ENCODE measurements at places on chromosomes 6 and 20. TPM values are rescaled to one million over a fixed set of nuclear protein-coding genes. Genes with fewer than 3 reads are reported as not detected.
A peak's percentile ranks its signal among the peaks of the same experiment; 100 is the strongest.

DNA sequence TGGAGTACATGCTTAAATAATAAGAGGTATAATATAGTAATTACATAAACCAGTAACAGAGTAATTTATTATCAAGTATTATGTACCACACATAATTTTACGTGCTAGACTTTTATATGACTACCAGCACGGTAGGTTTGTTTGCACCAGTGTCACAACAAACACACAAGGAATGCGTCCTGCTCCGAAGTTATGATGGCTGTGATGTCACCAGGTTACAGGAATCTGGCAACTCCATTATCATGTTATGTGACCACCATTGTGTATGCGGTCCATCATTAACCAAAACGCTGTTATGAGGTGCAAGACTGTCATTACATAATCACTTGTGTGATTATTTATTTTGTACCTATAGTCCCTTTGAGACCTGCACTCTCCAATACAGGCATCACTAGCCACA, 235.2 kb upstream of the PMEPA1 start:
- no peak for ATAC-seq
- H3K4me3 ChIP-seq: no peak overlapping the region
- H3K27ac ChIP-seq: no peak overlapping the region
- H3K4me1 ChIP-seq: peaks cover 7% of the 10 kb centered on the region
- no peaks in the 10 kb centered on the region for H3K36me3 ChIP-seq

Gene IL17A
- not detected for total RNA-seq

DNA sequence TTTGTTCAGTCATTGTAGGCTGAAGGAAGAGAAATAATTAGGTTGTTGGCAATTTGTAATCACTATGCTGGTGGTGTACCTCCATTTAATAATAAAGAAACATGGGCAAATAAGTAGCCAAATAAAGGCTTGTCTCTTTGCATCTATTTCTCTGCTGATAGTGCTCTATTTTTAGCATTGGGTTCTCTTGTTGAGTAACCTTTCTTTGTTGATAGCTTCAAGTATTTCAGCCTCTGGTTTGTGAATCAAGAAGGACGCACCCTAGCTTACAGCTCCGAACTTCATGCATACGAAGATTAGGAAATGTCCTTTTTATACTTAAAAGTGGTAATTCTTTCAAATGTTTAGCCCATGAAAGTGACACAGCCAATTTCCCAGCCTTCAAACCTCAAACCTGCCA, 2.6 kb downstream of the PPP1R14C start:
- peaks cover 22% of the 10 kb centered on the region for H3K4me1 ChIP-seq
- no peaks in the 10 kb centered on the region for H3K36me3 ChIP-seq
- H3K4me3 ChIP-seq: no peak overlapping the region

Gene HRH3
- not detected for total RNA-seq

Gene NTSR1
- total RNA-seq: 0.22 TPM

Gene DNMT3B
- total RNA-seq: 2.3 TPM

GRCh38 chr6:151324488-151324825, 66.9 kb downstream of the ZBTB2 start:
- H3K36me3 ChIP-seq: no peaks in the 10 kb centered on the region
- H3K27me3 ChIP-seq: no peaks in the 10 kb centered on the region
- H3K27ac ChIP-seq: peak overlapping the region; percentile 73
- peaks cover 36% of the 10 kb centered on the region for H3K4me1 ChIP-seq
- H3K4me3 ChIP-seq: no peak overlapping the region

GRCh38 chr6:46376562-46377061, 114.6 kb downstream of the RCAN2 start:
- ATAC-seq: no peak
- no peak overlapping the region for H3K4me3 ChIP-seq

- H3K4me3 ChIP-seq: no peak overlapping the region
- no peak for ATAC-seq
- no peaks in the 10 kb centered on the region for H3K36me3 ChIP-seq
- no peaks in the 10 kb centered on the region for H3K27me3 ChIP-seq
Measured at GRCh38 chr6:10589429-10589727, 68.2 kb downstream of the GCNT2 start.

DNA sequence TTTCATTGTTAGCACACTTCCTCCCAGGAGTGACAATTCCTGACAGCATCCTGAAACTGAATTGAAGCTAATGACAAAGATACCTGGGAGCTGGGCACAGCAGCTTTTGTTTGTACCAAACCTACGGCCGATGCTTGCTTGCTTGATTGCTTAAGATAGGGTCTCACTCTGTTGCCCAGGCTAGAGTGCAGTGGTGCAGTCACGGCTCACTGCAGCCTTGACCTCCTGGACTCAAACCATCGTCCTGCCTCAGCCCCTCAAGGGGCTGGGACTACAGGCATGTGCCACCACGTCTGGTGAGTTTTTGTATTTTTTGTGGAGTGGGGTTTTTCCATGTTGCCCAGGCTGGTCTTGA, 84.7 kb upstream of the SCP2D1 start:
- H3K27me3 ChIP-seq: no peaks in the 10 kb centered on the region
- no peak overlapping the region for H3K4me3 ChIP-seq
- no peaks in the 10 kb centered on the region for H3K36me3 ChIP-seq
- no peaks in the 10 kb centered on the region for H3K4me1 ChIP-seq
- ATAC-seq: no peak

Gene RNF144B
- total RNA-seq: 13.7 TPM

GRCh38 chr20:51446656-51447055, 95.9 kb downstream of the NFATC2 start:
- H3K36me3 ChIP-seq: no peaks in the 10 kb centered on the region
- H3K4me3 ChIP-seq: no peak overlapping the region
- peak overlapping the region; percentile 81 for H3K27ac ChIP-seq
- peaks cover 51% of the 10 kb centered on the region for H3K4me1 ChIP-seq
- no peaks in the 10 kb centered on the region for H3K27me3 ChIP-seq

Gene CD83
- total RNA-seq: 1.7 TPM

DNA sequence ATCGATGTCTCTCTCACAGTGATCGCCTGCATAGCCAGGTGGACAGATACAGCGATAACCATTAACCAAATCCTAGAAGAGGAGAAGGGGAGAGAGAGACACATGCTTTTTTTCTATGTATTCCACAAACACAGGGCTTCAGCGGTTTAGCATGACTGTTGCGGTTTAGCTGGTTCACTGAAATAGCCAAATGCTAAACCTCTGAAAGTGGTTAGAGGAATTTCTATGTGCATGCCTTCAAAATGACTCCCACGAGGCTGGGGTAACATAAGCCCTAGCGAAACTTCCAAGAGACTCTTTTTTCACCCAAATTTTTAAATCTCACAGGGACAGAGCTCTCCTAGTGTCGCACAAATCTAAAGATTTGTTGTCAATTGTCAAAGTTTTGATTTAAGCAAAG, 25.1 kb downstream of the JAG1 start:
- H3K27ac ChIP-seq: no peak overlapping the region
- peaks cover 40% of the 10 kb centered on the region for H3K4me1 ChIP-seq
- H3K36me3 ChIP-seq: no peaks in the 10 kb centered on the region
- ATAC-seq: no peak
- H3K4me3 ChIP-seq: no peak overlapping the region

Gene RIN2
- total RNA-seq: 58.7 TPM

DNA sequence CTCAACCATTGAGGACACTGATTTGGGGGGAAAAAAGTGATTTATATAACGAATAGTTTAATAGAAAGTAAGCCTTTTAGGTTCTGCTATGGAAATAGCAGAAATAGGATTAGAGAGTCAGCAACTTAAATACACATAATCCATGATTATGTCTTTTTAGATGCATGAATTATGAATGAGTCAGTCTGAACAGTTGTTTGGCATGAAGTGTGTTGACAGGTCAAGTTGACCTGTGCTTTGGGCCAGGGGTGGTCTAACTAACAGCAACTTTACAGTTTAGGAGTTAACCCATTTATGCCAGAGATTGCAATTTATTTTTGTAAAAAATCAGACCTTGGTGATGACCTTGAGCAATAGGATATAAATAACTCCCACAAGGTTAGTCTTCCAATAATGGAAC, 191.3 kb downstream of the MTFR2 start:
- H3K4me3 ChIP-seq: no peak overlapping the region
- ATAC-seq: no peak
- H3K36me3 ChIP-seq: no peaks in the 10 kb centered on the region

Gene GGTLC1
- not detected for total RNA-seq

Gene BIRC7
- total RNA-seq: not detected

DNA sequence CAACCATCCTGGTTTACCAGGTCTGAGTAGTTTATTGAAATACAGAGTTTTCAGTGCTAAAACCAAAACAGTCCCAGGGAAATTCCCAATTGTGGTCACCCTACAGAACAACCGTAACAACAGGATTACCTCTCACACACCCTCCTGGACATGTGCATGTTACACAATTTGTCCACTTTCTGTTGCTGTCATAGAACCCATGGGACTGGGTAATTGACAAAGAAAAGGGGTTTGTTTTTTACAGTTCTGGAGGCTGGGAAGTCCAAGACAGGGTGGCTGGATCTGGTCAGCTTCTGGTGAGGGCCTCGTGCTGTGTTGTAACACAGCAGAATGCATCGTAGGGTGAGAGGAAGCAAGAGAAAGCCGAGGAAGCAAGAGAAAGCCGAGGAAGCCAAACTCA, 9.1 kb upstream of the ADA start:
- H3K27me3 ChIP-seq: peaks cover 8% of the 10 kb centered on the region
- no peak overlapping the region for H3K27ac ChIP-seq
- no peak for ATAC-seq
- no peaks in the 10 kb centered on the region for H3K4me1 ChIP-seq

DNA sequence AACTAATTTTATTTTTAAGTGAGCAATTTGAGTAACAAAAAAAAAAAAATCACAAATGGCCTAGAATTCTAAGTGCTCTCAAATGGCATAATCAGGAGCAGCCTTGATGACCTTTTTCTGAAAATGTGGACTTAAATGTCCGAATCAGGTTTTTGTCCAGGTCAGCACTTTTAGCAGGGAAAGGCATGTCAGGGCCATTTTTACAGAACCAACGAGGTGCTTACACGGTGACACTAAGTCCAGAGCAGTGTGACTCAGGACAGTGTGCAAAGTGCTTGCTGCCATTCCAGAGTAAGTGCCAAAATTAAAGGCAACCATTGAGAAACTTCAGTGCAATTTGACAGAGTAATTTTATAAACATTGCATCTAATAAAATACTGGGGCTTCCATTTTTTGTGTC, 127.8 kb downstream of the KIF16B start:
- no peak overlapping the region for H3K27ac ChIP-seq
- no peaks in the 10 kb centered on the region for H3K36me3 ChIP-seq
- ATAC-seq: no peak
- no peaks in the 10 kb centered on the region for H3K4me1 ChIP-seq
- no peaks in the 10 kb centered on the region for H3K27me3 ChIP-seq
- H3K4me3 ChIP-seq: no peak overlapping the region

GRCh38 chr20:41657655-41658054, 39.5 kb upstream of the CHD6 start:
- no peak overlapping the region for H3K4me3 ChIP-seq
- H3K36me3 ChIP-seq: no peaks in the 10 kb centered on the region
- no peaks in the 10 kb centered on the region for H3K4me1 ChIP-seq
- H3K27me3 ChIP-seq: peaks cover 7% of the 10 kb centered on the region
- no peak overlapping the region for H3K27ac ChIP-seq
- no peak for ATAC-seq

GRCh38 chr20:51969191-51969590, 166.9 kb upstream of the SALL4 start:
- no peaks in the 10 kb centered on the region for H3K4me1 ChIP-seq
- H3K36me3 ChIP-seq: no peaks in the 10 kb centered on the region
- no peak overlapping the region for H3K27ac ChIP-seq
- no peak overlapping the region for H3K4me3 ChIP-seq
- no peak for ATAC-seq

GRCh38 chr6:84576029-84576428, 188.4 kb downstream of the TBX18 start:
- H3K36me3 ChIP-seq: no peaks in the 10 kb centered on the region
- H3K27ac ChIP-seq: no peak overlapping the region
- ATAC-seq: no peak
- H3K4me3 ChIP-seq: no peak overlapping the region

GRCh38 chr6:104003803-104004516, 855.8 kb downstream of the HACE1 start:
- H3K27me3 ChIP-seq: no peaks in the 10 kb centered on the region
- no peak overlapping the region for H3K4me3 ChIP-seq
- H3K27ac ChIP-seq: no peak overlapping the region
- no peak for ATAC-seq
- no peaks in the 10 kb centered on the region for H3K36me3 ChIP-seq
- no peaks in the 10 kb centered on the region for H3K4me1 ChIP-seq
